ENCODE measurements at places on chromosomes 3 and 15.

DNA sequence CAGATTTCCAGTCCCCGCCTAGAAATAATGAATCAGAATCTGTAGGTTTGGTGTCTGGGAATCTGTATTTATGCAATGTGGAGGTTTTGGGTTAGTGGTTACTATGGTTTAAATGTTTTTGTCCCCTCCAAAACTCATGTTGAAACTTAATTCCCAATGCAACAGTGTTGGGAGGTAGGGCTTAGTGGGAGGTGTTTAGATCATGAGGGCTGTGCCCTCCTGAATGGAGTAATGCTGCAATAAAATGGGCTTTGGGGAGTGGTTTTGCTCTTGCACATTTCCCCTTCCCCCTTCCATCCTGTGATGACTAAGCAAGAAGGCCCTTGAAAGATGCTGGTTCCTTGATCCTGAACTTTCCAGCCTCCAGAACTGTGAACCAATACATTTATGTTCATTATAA is 9.2 kb upstream of the RFC4 start:
- no peak for DNase-seq

DNA sequence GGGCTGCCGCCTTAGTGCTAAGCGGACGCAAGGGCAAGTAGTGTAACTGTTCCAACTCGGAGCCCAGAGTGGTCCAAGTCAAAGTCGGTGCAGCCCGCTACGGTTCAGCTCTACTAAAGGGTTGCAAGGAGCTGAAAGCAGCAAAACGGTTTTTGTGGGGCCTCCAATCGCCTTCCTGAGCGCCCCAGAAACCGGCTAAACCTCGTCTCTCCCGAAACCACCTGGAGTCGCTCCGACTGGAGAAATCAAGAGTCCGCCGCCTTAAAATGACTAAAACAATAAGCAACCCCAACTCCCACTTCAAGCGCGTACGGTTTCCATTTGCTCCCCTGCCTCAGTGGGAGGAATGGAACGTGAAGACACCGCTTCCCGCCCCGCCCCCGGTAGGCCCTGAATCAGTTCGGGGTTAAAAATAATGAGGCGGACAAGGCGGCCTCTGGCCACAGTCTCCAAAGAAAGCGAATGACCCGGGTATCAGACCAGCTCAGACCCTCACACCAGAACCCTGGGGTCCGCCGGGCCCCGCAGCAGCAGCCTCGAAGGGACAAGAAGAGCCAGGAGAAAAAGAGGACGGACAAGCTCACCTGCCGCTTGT is 401 bp downstream of the SEC11A start:
- DNase-seq = peak; percentile 71

DNA sequence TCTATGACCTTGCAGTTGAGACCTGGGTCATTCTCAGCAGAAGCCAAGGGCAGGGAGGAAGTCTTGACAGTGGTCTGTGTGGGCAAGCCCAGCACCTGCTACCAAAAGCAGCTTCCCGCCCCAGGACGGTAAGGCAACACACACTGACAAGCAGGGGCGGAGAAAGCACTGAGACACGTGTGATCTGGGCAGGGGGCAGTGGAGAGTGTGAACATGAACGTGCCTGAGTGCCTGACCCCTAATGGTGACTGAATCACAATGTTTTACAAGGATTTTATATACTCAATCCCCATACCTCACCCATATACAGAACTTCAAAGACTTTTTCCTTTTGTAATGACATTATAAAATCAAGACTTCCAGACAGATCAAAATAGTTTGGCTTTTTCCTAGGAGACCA is 35.2 kb downstream of the ANP32A start:
- no peak for DNase-seq

DNA sequence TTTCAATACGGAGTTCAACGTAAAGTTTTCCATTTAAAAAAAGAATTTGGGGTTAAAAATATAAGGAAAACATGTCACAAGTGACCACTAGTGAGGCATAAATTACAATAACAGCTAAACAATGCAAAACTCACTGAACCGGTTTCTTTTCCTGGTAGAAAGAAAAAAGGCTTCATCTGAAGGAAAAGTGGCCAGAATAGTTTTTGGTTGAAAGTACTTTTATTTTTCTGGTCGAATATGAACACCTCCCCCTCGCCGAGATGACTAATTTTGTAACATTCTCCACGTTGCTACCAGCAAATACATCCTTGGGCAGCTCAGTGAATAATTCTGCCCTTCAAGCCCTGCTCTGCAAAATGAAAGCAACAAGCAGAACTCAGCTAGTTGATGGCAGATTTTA is 3.9 kb upstream of the SRGAP3 start:
- DNase-seq = no peak

GRCh38 chr3:185205865-185206264 is 48.0 kb downstream of the EHHADH start:
- DNase-seq = no peak

DNA sequence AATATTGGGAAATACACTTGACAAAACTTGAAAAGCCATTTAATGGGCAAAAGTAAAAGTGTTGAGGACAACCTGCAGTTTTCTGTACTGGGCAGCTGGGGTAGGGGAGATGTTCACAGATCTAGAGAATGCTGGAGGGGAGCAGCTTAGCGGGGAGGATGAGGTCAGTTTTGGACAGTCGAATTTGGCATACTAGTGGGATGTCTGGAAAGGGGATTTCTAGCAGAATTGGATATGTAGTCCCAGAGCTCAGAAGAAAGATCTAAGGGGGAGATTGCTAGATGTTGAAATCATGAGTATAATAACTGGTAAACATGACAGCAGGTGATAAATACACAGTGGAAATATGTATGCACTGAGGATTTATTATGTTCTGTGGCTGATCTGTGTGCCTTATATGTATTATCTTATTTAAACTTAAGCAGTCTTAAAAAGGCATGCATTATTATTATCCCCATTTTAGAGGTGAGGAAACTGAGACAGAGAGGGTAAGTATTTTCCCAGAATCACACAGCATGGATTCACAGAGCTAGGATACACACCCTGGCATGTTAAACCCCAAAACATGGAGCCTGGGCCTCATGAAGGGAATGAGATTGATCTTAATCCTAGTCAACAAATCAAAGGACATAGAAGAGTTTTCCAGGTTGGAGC is 42.7 kb downstream of the TLNRD1 start:
- DNase-seq = no peak

GRCh38 chr3:55476515-55476914 is 10.6 kb downstream of the WNT5A start:
- no peak for DNase-seq

GRCh38 chr3:184637705-184638104 is 74.2 kb downstream of the MAGEF1 start:
- DNase-seq = no peak

Data from Karpas-422 (cell line).